ENCODE measurements at places on chromosomes 1 and 21. TPM values are rescaled to one million over a fixed set of nuclear protein-coding genes. Genes with fewer than 3 reads are reported as not detected.

DNA sequence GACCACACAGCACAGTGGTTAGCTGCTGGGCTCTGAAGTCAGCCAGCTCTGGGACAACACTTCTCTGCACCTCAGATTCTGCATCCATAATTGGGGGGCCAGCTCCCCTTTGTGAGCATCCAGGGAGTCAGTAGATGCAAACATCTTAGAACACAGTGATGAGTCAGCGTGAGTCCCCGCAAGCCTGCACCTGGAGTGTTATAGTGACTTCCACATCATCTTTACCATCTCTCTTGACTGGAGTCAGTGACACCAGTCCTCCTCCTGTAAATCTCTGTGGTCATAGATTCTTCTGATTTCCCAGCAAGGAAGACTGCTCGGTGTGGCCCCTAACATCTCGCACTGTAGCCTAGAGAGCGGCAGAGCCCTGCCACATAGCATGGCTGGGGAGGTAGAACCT lies 13.9 kb upstream of the EDN2 start:
- no peak for DNase-seq

GRCh38 chr1:22819361-22819760 lies 108.7 kb downstream of the EPHB2 start:
- DNase-seq: no peak

Gene TEDDM1
- 0.05 TPM for polyA plus RNA-seq

Gene E2F2
- 3.5 TPM for polyA plus RNA-seq

DNA sequence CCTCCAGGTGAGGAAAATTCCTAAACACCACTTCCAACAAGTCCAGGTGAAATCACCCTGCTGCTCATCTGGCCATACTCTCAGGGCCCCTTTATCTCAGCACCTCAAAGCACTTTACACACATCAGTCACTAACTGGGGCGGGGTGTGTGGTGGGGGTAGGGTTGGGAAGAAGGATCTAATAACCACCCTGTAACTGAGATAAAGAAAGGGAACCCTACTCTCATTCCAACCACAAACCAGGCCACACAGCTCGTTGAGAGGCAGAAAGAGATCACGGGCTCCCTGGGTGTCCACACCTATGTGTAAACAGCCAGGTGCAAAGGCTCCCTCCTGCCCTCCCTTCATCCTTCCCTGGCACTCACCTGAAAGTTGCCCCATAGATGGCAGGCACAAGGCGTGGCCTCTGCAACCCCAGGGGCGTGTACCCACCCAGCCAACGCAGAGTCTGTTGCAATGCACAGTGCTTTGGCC lies 20.4 kb downstream of the GPR161 start:
- no peak for DNase-seq

- DNase-seq: no peak
These were observed 24.2 kb upstream of the FHAD1 start for GRCh38 chr1:15222653-15223303.

Gene PGLYRP3
- polyA plus RNA-seq: not detected

GRCh38 chr1:247408100-247408499 lies 7.9 kb upstream of the NLRP3 start:
- no peak for DNase-seq

DNA sequence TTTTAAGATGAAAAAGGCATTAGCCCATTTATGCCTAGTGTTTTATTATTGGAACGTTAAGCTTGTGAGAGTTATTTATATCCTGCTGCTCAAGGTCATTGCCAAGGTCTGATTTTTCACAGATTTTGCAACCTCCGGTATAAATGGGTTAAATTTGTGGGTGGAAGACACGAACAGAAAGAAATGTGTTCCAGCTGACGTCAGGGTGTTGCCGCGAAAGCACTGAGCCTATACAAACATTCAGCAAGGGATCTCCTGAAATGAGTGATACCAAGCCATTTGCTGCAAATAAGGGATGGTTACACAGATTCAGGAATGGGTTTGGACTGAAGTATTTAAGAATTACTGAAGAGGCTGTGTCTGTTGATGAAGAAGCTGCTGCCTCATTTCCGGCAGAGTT lies 32.2 kb downstream of the TMED5 start:
- DNase-seq: no peak

DNA sequence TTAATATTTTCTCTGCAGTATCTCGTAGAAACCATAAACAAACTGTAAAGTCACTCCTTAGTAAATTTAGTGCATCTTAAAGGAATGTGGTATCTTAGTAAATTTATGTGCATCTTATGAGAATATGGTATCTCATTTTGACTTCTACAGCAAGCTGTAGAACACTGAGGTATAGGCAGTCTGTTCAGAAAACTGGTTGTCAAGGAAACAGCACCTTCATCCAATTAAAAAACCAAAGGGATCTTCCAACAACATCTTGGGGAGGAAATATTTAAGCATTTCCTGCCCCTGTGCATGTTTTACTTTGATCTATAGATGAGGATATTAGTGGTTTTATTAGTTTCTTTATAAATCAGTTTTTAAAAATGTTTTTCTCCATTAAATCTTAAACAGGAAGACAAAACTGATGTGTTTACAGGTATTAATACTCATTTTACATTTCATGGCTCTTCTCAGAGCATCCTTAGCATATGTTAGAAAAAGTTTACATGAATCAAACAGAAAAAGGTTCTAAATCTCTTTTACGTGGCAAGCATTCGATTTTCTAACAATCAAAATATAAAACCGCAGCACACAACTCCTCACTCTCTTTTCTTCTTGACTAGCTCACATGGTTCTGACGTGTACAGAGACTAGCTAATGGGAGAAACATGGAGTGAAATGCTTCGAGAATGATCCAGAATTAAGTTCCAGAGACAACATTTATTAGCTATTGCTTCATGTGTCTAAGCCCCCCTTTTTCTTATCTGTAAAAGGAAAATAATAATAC lies 668.8 kb downstream of the PTPRC start:
- DNase-seq: no peak

DNA sequence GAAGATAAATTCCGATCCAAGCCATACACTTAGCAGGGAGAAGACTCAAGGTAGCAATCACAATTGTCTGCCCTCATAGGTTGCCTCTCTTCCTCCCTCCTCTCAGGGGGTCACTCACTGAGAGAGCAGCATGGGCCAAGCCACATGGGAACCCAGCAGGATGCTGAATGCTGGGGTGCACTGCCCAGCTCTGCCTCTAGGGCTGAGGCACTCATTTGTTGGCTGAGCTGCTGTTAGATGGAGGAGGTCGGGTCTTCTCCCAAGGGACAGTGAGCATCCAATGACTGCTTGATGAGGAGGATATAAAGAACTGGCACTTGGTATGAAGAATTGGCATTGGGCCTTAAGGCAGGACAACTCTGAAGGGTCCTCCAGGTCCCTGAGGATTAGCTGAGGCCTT lies 418.8 kb downstream of the SIPA1L2 start:
- DNase-seq: no peak

Gene AMY2A
- not detected for polyA plus RNA-seq

Gene OR14K1
- not detected for polyA plus RNA-seq

DNA sequence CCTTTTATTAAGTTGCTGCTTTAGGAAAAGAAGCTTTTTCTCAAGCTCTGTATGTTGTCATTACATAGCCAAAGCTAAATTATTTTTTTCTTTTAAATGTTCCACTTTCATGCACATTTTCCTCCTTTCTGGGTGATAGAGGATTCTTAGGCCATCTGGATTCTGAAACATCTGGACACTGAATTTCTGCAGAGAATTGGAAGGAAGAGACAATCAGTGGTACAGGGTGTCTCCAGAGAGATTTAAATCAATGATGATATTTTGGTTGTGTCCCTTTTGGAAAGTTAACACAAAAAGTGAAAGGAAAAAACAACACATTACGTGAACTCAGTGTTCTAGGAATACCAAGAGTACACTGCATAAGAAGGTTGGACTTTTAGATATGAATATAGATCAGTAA lies 211.4 kb upstream of the PKN2 start:
- peak; percentile 33 for DNase-seq

- DNase-seq: no peak
These were observed 34.7 kb upstream of the PDE9A start for GRCh38 chr21:42618707-42619102.

Gene BTBD8
- 2.0 TPM for polyA plus RNA-seq

- DNase-seq: no peak
These were observed 35.7 kb upstream of the THEM4 start for GRCh38 chr1:151944857-151945575.

GRCh38 chr1:111463029-111463683 lies 10.6 kb upstream of the C1orf162 start:
- no peak for DNase-seq

GRCh38 chr1:92136341-92136740 lies 56.2 kb downstream of the BTBD8 start:
- DNase-seq: no peak

Gene ADCY10
- 0.44 TPM for polyA plus RNA-seq

GRCh38 chr1:11502516-11502915 lies 23.6 kb downstream of the DISP3 start:
- DNase-seq: no peak

- no peak for DNase-seq
These were observed 27.2 kb upstream of the UMODL1 start for GRCh38 chr21:42043961-42044360.

Gene LRRC39
- not detected for polyA plus RNA-seq

Gene RAB29
- 3.3 TPM for polyA plus RNA-seq

- no peak for DNase-seq
These were observed 17.8 kb upstream of the TTC4 start for GRCh38 chr1:54697896-54698295.

Gene GPR37L1
- not detected for polyA plus RNA-seq

DNA sequence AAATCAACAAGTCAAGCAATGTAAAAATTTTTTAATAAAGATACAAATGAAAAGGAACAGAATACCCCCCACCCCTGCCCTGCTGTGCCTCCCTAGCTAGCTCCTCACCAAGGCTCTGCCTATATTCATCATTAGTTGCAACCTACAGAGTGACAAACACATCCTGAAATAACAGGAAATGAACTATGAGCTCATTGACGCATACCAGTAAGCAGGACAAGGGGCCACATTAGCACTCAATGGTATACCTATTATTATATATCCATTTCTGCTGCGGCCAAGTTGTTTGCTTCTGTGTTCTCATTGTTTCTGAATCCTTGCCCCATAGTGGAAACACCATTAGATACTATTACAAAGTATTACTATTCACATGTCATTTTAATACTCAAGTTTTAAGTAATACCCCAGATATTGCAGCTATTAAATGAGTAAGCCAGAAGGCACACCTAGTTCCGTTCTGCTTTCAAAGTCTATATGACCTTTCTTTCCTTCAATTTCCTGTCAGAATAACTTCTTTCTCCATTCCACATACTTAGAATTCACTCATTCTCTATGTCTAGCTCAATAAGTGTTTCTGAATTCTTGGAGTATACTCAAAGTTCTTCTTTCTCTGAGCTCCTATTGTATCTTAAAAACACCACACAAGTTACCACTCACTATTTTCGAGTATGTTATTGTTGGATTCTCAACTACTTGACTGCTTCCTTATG lies 1214.9 kb downstream of the PLA2G4A start:
- DNase-seq: no peak

DNA sequence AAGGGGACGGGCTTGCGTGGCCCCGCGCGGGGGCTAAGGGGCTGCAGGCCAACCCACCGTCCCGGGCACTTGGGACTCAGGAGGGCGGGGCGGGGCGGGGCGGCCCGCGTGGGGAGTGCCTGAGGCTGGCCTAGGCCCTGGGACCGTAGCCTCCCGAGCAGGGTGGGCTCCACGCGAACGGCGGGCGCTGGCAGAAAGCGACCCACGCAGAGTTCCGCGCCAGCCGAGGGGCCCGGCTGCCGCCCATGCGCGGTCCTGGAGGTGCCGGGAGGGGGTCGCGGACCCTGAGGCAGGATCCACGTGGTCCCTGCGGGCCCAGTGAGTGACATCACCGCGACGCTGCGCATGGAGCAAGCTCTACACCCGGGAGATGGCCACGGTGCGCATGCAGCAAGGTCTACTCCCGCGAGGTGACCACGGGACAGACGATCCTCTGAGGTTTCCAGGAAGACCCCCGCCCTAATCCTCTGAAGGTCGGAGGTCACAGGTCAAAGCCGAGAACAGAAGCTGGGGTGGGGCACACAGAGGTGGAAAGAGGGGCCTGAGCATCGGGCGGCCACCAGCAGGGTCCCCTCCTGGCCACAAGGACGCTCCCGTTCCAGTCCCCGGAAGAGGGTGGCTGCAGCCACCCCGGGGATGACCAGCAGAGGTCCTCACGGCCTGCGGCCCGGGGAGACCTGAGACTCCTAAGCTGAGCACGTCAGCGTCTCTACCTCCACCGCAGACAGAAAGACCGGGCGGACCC lies 13.5 kb upstream of the SLC19A1 start:
- peak; percentile 85 for DNase-seq

Gene CACHD1
- 29.4 TPM for polyA plus RNA-seq

All from muscle of arm (tissue), 14 donors.